ENCODE measurements at places on chromosomes 1 and 21.

GRCh38 chr1:189751311-189751710 lies 726.4 kb downstream of the BRINP3 start:
- no peak for DNase-seq

DNA sequence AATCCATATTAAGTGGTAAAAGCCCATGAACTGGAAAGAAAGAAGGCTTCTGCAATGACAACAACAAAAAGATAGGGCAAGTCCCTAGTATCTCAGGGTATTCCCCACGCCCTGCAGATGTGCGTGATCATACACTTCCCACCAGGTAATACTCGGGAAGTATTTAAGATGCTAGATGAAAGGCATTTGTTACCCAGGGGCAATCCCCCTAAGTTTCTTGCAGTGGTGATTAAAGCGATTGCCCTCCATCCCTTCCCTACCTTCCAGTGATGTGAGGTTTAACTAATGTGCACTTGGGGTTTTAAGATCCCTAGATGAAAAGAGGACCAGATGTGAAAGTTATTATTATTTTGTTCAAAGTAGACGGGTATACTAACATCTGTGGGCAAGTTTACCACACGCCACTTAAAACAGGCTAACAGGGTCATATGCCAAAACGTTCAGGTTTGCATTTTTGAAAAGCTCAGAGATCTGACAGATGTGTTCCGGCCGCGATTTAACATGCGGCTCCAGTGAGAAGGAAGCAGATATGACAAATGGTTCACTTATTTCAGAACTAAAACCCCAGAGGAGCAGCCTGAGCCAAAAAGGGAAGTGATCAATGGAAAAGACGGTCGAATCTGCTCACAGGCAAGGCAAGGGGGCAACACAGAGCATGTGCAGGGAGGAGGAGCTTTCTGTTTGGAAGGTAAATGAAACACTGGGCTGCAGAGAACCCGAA lies 17.4 kb downstream of the TIAM1 start:
- peak; percentile 80 for DNase-seq

- no peak for DNase-seq
Observed at GRCh38 chr1:151799179-151800022, 5.8 kb downstream of the LINGO4 start.

- no peak for DNase-seq
Observed at GRCh38 chr1:148386617-148387016, 96.5 kb downstream of the PPIAL4G start.

DNA sequence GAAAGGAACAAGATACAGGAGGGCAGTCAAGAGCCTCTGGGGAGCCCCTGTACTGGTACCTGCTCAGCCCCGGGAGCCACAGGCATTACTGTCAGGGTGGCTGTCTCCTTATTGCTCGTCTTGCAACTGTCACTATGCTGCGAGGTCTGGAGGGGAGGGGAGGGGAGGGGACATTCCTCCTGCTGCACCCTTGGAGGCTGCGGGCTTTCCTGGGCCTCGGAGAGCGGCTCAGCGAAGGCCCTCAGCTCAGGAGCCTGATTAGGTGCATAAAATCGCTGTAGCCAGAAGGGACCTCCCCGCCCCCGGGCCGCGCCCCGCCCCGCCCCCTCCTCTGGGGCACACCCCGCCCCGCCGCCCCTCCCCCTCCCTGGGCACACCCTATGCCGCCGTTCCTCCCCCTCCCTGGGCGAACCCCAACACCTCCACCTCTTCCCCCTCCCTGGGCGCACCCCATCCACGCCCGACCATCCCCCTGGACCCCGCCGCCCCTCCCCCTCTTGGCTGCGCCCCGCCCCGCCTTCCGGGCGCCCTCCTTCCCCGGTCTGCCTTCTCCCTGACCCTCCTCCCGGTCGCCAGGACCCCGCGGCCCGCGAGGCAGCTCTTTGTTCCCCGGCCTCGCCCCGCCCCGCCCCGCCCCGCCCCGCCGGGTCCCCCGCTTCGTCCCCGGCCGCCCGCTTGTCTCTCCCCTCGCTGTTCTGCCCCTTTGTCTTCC lies 35.5 kb downstream of the CACHD1 start:
- peak; percentile 39 for DNase-seq

DNA sequence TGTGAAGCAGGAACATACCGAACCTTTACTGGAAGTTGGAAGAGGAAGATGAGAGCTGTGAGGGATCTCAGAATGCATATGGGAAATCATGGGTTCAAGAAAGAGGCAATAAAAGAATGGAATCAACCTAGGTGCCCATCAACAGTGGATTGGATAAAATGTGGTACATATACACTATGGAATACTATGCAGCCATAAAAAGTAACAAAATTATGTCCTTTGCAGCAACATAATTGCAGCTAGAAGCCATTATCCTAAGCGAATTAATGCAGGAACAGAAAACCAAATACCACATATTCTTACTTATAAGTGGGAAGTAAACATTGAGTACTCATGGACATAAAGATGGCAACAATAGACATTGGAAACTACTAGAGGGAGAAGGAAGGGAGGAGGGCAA lies 40.4 kb downstream of the NIBAN1 start:
- no peak for DNase-seq

- DNase-seq: no peak
Observed at GRCh38 chr1:198492872-198493271, 47.6 kb downstream of the ATP6V1G3 start.

DNA sequence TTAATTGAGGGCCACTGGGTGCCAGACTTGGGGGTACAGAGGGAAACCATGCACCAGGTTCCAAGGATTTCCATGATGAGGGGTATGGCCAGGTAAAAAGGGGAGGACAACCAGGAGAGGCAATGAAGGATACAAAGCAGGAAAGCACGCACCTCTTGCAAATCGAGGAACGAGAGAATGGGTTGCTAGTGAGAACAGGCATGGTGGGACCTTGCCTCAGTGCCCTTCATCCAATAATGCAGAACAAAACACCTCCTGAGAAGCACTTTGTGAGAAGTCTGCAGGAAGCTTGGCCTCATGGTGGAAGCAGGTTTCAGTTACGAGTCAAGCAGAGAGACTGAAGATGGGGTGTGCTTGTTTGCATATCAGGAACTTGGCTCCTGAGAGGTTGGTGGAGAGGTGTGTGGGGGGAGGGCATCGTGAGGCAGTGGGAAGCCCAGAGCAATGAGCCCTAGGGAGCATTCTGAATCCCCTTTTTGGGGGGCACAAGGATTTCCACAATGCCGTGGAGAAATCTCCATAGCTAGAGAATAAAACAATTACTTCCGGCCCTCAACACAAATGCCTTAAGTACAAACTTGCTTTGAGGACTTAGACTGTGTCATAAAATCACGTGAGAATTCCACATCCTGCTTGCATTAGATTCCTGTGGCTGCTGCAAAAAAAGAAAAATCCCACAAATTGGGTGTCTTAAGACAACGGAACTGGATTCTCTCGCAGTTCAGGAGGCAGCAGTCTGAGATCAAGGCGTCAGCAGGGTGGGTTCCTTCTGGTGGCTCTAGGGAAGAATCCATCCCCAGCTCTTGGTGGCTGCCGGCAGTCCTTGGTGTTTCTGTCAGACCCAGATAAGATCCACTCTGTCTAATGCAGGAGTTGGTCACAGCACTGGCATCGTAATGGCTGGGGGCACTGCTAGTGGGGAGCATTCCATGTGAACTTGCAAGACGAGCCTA lies 54.9 kb upstream of the BACE2 start:
- DNase-seq: no peak

- DNase-seq: no peak
Observed at GRCh38 chr21:41772351-41773080, 5.7 kb upstream of the RIPK4 start.

DNA sequence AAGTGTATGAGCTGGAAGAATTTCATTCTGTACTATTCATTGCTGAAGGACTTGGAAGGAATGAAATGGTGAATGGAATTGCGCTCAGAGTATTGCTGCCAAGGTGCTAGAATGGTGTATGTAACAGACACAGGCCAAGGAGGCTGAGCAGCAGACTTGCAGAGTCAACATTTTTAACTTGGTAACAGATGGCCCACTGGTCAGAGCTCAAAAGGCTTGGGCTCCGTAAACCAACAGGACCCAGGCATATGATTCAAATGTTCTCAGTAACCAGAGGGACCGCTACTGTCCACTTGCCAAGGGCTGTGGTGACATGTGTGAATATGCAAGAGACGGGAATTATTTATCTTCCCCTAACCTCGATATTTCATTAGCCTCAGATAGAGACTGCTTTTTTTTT lies 28.8 kb upstream of the PTGFRN start:
- DNase-seq: no peak

DNA sequence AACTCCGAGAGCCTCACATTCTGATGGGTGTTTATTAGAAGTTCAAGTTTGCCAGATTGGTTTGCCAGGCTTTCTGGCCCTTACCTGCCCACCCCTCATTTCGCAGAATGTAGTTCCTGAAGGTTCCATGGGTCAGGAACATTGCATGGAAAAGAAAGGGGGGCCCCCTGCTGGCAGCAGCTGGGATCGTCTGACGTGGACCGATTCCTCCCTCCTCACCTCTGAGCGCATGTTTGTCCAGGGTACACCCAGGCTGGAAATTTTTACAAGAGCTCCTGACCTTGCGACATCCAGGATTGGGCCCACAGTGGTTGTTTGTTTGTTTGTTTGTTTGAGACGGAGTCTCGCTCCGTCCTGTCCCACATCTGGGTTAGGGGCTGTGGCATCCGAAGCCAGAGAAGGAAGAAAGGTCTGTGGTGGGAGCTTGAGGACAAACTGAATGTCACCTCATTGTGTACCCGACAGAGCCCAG lies 126.0 kb upstream of the TMEM51 start:
- peak; percentile 39 for DNase-seq

- peak; percentile 92 for DNase-seq
Observed at GRCh38 chr1:26541816-26542711, 12.5 kb downstream of the RPS6KA1 start.

DNA sequence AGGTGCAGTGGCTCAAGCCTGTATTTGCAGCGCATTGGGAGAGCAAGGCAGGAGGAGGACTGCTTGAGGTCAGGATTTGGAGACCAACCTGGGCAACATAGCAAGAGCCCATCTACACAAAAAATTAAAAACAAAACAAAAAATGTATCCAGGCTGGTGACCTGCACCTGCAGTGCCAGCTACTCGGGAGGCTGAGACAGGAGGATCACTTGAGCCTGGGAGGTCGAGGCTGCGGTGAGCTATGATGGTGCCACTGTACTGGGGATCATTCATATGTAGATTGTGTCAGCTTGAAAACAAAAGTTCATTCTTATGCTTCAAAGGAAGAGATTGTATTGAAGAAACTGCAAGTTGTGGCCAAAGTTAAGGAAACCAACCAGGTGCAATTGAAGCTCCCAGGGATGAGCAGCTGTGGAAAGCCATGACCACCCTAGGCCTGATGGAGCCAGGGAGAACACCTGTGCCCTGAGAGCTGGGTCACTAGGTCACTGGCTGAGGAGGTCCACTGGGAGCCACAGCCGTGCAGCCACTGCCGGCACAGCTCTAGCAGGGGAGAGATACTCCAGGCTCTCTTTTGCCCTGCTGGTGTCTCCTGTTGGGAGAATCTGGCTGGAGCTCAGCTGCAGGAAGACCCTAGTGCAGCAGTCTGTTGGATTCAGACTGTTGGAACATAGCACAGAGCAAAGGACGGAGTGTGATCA lies 13.3 kb upstream of the BRWD1 start:
- no peak for DNase-seq

- no peak for DNase-seq
Observed at GRCh38 chr1:227796359-227796915, 19.0 kb upstream of the PRSS38 start.

GRCh38 chr1:177181631-177182291 lies 11.0 kb downstream of the BRINP2 start:
- DNase-seq: peak; percentile 57

DNA sequence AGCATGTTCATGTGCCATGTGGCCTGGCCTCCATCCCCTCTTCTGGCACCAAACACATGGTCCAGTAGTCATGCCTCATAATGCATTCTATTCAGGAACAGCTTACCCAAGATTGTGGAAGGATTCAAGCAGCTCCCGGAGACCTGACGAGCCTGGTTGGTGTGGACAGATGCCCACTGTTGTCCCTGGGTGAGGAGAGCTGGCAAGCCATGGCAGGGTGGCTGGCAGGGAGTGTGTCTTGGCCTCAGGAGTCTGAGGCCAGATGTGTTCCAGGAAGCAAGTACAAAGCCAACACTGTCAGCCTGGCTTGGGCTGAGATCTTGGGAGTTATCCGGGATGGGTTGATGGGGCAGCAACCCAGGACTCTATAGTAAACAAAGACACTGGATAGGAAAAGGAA lies 7.3 kb upstream of the FABP3 start:
- DNase-seq: no peak

- no peak for DNase-seq
Observed at GRCh38 chr1:29475326-29475725, 239.0 kb downstream of the PTPRU start.

- DNase-seq: peak; percentile 85
Observed at GRCh38 chr1:243850202-243850451, at the start of gene AKT3. Gene AKT3 (minus strand): TSS chr1:243850243. CDS start chr1:243843170, 7,073 bp downstream.

GRCh38 chr1:1763657-1764621 lies 14.3 kb downstream of the NADK start:
- DNase-seq: no peak

GRCh38 chr1:181984006-181984405 lies 77.5 kb downstream of the ZNF648 start:
- DNase-seq: no peak

DNA sequence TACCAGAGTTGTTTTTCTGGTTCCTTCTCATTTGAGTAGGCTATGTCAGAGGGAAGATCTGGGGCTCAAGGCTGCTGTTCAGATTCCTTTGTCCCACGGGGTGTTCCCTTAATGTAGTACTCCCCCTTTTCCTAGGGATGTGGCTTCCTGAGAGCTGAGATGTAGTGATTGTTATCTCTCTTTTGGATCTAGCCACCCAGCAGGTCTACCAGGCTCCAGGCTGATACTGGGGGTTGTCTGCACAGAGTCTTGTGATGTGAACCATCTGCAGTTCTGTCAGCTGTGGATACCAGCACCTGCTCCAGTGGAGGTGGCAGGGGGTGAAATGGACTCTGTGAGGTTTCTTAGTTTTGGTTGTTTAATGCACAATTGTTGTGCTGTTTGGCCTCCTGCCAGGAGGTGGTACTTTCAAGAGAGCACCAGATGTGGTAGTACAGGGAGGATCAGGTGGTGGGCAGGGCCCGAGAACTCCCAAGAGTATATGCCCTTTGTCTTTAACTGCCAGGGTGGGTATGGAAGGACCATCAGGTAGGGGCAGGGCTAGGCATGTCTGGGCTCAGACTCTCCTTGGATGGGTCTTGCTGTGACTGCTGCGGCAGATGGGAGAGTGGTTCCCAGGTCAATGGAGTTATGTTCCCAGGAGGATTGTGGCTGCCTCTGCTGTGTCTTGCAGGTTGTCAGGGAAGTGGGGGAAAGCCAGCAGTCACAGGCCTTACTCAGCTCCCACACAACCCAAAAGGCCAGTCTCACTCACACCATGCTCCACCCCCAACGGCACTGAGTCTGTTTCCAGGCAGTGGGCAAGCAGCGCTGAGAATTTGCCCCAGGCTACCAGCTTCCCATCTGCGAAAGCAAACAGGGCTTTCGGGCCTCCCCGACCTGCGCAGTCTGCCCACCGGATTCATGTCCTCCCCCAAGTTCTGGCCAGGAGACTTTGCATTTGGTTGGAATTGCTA lies 64.2 kb downstream of the SERINC2 start:
- no peak for DNase-seq
